ENCODE measurements at places on chromosomes 6 and 20.

DNA sequence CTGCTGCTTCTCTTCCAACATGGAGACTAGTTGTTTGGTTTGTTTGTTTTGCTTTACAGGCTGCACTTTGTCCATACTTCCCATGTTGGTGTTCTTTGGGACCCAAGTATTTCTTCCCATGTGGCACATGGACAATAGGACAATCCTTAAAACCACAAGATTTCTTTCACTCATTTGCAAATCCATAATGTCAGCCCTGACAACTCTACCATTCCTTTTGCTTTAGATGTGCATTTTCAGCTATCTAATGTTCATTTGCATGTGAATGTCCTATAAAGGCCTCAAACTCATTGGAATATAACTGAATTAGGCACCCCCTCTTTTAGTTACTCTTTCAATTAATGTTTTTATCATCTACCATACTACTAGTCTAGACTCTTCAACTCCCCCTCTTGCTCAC, 16.7 kb downstream of the THEMIS start:
- DNase-seq = no peak

- DNase-seq = no peak
These were observed 4.0 kb upstream of the ADGRF5 start for GRCh38 chr6:46925563-46926253.

GRCh38 chr6:31386977-31387376, 16.4 kb upstream of the MICA start:
- no peak for DNase-seq

- DNase-seq = no peak
These were observed 90.3 kb downstream of the FYN start for GRCh38 chr6:111782887-111783466.

DNA sequence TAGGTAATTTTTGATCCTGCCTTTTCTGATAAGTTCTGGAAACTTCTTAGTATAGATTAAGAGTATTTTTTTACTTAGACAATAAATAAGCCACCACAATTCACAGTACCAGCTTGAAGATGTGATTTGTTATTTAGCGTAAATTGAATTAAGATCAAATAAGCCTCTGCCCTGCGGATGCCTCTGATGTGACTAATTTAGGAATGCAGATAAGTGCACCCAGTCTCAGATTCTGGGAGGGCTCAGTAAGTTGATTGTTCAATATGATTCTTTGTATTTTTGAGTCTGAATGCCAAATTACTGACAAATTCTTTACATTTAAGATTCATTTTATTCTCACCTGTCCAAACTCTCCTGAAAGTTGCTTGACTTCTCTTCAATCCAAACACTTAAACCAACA, 147.5 kb downstream of the THBS2 start:
- no peak for DNase-seq

- no peak for DNase-seq
These were observed 54.5 kb downstream of the IPCEF1 start for GRCh38 chr6:154301839-154302752.

DNA sequence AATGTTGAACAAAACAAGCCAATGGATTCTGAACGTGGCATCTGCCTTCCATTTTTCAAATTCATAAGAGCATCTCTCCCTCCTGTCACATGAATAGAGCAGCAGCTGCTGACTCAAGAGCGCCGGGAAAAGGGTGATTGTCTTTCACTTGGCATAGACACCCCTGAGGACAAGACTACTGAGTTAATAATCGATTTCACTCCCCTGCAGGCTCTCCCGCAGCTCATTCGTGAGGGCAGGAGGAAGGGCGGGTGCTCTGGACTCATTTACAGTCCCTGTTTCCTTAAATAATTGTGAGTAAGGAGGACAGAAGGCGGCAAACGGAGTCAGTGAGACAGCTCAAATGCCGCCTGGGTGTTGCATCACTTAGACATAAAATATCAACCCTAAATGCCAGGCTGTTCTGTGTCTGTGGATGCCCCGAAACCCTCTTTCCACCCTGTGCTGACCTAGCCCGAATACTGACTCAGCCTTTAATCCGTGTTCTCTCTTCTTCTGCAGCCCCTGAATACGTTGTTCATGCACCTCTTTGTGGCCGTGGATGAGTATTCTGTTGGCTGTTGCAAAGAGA, 21.6 kb downstream of the CFAP61 start:
- DNase-seq = no peak

DNA sequence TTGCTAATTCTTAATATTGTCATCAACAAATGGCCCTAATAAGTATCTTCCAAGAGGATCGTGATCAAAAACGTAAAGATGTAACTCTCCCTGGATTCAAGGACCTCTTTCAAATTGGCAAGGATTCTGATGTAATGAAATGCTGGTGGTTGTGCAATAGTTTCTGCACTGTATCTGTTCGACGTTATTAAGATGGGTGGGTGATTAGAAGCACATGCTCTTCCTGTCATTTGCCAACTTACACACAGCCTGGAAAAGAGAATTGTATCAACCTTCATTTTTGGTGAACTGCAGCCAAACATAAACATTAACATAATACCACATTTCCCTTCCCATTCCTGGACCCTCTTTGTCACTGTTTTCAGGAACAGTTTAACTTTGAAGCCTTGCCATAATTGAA, 9.8 kb downstream of the FOXQ1 start:
- DNase-seq = no peak

GRCh38 chr6:106527979-106528378, 101.3 kb downstream of the RTN4IP1 start:
- no peak for DNase-seq

DNA sequence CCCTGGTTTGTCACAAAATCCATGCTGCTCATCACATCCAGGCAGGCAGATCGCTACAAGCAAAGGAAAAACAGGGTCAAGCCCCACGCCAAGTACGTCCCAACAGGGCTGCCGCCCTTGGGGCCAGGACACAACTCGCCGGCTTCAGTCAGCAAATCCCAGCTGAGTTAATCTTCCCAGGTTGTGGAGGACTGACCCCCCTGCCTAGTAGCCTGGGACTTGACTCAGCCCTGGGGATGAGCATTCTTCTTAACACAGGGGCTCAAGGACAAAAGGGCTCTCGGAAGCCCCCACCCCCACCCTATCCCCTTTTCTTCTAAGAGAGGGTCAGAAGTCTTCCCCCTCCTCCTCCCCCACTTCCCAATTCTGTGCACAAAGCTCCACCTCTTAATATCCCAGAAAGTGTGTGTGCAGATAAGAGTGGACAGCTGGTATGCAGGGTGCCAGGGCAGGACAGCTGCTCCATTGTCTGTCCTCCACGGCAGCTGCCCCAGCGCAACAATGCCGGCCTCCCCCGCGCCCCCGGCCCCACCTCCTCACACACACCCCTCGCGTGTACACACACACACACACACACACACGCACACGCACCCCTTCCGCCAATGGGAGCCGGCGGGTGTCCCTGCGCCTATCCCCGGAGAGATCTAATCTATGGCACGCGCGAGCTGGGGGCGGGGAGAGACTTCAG, 4.5 kb downstream of the DLL1 start:
- peak; percentile 74 for DNase-seq

GRCh38 chr20:23020230-23021018, 14.7 kb upstream of the SSTR4 start:
- DNase-seq = no peak

GRCh38 chr20:2065099-2065498, 36.5 kb upstream of the STK35 start:
- DNase-seq = no peak

- DNase-seq = no peak
These were observed 35.1 kb downstream of the EYS start for GRCh38 chr6:65671922-65672321.

GRCh38 chr6:30491991-30492952, 3.0 kb downstream of the HLA-E start:
- DNase-seq = no peak

GRCh38 chr20:43691928-43692524, 25.1 kb downstream of the MYBL2 start:
- no peak for DNase-seq

DNA sequence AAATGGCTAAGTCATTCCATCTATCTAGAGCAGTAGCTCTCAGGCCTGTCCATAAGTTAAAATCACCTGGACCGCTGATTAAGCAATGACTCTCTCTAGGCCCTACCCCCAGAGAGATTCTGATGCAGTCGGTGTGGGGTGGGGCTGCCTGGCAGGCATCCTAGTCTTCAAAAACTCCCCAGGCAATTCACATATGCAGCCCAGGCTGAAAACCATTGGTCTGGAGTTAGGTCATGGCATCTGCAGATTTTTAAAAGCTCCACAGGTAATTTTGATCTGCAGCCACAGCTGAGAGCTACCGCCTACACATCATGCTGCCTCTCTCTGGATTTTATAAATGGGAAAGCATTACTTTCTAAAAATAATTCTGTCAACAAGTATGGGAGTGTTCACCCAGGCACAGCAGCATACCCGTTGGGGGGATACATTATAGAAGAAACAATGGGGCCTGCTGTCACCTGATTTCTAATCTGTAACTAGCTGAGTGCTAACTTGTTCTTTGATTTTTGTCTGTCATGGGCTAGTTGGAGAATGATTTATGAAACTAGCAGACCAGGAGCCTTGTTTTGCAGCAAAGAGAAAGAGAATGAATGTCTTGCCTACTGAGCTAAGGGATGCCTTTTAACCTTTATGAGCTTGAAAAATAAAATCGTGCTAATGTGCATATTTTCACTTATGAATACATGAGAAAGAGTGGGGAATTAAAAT, 44.1 kb upstream of the ATXN1 start:
- no peak for DNase-seq

GRCh38 chr20:63216849-63217471, 1.0 kb upstream of the YTHDF1 start:
- no peak for DNase-seq

DNA sequence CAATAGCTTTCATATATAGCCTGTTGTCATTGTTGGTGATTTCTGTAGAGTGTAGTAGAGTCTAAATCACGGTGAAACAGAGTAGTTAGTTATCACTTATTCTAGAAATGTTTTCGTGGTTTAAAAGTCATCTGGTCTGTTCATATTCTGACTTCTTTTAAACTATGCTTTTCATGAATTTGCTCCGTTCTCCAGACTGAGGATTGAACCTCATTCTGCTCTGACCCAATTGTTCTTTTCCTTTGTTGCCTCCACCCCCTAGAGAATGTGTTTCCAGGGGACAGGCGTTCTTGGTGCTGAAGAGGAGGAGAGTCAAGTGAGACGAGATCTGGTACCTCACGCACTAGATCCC, 748 bp upstream of the ZNF292 start:
- peak; percentile 84 for DNase-seq

DNA sequence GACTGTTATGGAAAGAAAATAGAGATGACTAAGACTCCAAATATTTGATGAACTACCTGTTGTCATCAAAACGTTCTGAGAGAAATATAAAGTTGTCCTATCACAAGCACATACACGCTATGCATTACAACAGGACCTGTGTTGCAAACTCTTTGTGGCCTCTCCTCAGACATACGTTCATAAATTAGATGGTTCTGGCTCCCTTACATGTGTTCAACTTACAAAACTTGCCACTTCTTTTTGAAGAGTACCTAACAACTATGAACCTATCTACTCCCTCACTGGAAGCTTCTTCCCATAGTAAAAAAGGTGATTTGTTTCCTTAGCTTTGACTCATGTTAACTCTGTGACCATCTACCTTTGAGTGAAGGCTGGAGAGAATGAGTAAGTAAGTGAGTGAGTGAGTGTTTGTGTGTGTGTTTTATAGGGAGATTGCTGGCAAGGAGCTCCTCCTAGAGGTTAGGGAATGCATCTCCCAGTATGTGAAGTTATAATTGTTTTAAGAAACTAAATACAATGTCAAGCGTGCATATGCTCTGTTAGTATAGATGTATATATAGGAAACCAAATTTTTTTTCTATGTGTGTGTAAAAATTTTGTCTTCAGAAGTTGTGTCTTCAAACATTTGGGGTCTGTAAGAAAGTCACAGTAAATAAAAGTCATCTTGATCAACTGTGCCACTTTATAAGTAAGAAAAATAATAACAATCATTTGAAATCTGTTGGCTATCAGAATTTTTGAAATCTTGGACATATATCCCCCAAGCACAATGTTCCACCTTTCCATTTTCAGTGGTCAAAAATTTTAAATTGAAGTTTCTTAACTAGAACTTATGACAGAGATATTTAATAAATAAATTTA, 1211.1 kb upstream of the GJE1 start:
- DNase-seq = no peak

- DNase-seq = no peak
These were observed 38.3 kb upstream of the HMGCLL1 start for GRCh38 chr6:55617272-55617671.

GRCh38 chr6:160956300-160957035, 35.1 kb upstream of the MAP3K4 start:
- DNase-seq = no peak

- no peak for DNase-seq
These were observed 78.3 kb downstream of the ATG5 start for GRCh38 chr6:106247293-106247692.

DNA sequence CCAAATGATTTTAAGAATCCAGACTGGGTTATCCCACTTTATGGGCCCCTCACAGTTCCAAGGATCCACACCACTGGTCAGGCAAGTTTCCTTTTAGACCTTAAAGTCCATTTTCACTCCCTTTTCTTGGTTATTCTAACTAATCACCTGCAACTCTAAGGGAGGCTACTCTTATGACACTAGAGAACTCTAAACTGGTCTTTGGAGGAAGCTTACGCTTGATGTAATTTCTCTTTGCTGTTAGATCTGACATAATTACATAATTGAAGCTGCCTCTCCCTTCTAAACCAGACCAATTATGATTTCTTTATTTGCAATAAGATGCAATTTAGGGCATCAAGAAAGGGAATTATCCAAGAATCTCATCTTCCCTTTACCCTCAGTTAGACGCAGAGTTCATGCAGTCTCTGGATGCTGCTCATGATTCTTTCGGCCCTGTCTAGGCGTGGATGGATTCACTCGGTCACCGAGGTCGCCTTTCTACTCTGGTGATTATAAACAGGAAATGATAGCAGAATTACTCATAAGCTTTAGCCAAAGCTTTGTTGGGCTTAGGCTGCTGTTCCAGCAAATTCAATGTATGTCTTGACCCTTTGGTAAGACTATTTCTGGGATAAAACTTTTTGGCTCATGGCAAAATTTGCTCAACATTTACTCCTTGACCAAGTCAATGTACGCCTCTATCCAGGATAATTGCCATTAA, 166.4 kb upstream of the PRND start:
- no peak for DNase-seq

DNA sequence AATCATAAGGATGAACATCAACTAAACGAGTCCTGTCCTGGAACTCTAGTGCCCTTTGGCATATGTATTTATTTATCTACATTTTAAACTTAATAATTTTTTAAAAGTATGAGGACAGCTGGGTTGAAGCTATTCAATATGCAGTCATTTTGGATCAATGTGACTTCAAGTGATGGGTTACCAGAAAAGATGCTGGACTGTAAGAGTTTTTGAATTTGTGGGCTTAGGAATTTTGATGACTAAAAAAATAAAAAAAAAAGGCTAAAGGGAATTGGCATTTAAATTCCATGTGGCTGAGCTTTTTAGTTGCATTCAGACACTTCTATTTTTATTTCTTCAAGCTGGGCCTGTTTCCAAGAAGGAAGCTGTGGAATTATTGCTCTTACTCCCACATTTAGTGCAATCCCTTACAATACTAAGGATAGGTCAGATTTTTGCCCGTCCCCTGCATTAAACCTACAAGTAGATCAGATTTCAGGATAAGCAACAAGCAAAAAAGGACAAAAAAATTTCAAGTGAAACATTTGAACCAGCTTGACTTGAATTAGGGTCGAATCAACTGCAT, 704.2 kb upstream of the CITED2 start:
- DNase-seq = no peak
